Small intestine (tissue), 16 donors: ENCODE measurements at places on chromosomes 5 and 9.
A peak's percentile ranks its signal among the peaks of the same experiment; 100 is the strongest.

- no peak for DNase-seq
Observed at GRCh38 chr9:111362526-111362925, 32.5 kb upstream of the OR2K2 start.

DNA sequence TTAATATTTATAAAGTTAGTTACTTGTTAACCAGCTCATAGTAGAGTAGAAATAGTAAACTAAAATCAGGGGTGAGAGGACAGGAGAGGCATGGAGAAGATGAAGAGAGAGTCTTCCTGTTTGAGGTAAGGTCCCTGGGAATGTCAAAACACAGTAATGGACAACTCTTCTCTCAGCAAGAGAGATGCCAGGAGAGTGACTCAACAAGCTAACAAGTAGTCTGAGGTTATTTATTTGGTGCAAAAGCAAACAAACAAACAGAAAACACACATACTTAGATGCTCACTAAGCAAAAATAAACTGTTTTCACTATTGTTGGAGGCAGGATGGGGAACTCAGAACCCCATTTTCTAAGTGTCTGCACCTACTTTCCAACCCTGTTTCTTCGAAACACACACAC lies 333.2 kb upstream of the RFX3 start:
- DNase-seq: no peak

GRCh38 chr5:154449786-154450185 lies 4.0 kb downstream of the SAP30L start:
- DNase-seq: no peak

DNA sequence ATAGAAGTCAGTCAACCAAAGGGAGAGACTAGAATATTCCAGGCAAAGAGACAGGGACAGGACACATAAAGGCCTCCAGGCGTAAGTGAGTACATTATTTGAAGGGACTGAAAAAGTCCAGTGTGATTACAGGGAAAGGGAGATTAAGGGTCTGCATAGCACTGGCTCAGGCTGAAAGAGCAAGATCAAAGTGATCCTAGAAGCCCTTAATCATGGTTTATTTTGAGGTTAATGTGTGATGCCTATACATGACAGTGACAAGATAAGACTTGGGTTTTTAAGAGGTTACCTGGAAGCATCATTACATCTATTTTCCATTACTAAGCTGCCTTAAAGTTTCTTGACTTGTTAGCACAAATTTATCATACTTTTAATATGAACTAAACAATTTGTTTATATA lies 25.8 kb downstream of the LMBRD2 start:
- no peak for DNase-seq

GRCh38 chr5:57316798-57317327 lies 143.0 kb downstream of the GPBP1 start:
- DNase-seq: peak; percentile 5

- no peak for DNase-seq
Observed at GRCh38 chr9:136525841-136526499, 19.9 kb downstream of the NOTCH1 start.
